ENCODE measurements at places on chromosomes 11 and 22.
A peak's percentile ranks its signal among the peaks of the same experiment; 100 is the strongest.

DNA sequence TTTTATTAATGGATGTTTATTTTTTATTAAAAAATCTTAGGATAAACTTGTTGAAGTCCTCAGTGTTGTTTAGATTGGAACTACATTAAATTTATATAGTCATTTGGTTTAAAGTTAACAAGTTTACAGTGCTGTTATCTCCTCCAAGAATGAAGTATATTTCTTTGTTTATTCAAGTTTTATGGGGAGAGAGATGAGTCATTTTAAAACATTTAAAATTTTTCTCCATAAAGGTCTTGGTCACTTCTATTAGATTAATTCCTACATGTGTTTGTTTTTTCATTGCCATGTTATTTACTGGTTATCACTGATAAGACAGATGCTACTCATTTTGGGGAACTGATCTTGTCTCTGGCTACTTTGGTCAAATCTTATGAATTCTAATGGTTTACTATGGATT is 429.6 kb downstream of the METTL15 start:
- no peak for DNase-seq

DNA sequence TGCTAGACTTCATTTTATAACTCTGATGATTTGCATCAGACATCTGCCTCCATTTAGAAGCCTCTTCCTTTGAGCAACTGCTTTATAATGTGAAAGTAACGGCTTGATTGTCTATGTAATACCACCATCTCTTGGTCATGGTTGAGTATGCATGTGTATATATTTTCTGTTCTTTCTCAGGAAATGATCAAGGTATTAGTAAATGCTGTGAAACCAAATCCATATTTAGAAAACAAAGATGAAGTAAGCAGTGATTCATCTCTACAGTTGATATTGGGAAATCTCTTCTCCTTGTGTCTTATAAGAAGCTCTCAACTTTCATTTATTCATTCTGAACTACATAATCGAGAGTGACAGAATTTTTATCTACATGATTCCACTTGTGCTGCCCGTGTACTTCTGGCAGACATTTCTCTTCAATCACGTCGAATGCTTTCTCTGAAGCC is 104.6 kb upstream of the ANO3 start:
- peak; percentile 3 for DNase-seq

- no peak for DNase-seq
Measured at GRCh38 chr11:130603335-130603906, 155.0 kb downstream of the ADAMTS15 start.

DNA sequence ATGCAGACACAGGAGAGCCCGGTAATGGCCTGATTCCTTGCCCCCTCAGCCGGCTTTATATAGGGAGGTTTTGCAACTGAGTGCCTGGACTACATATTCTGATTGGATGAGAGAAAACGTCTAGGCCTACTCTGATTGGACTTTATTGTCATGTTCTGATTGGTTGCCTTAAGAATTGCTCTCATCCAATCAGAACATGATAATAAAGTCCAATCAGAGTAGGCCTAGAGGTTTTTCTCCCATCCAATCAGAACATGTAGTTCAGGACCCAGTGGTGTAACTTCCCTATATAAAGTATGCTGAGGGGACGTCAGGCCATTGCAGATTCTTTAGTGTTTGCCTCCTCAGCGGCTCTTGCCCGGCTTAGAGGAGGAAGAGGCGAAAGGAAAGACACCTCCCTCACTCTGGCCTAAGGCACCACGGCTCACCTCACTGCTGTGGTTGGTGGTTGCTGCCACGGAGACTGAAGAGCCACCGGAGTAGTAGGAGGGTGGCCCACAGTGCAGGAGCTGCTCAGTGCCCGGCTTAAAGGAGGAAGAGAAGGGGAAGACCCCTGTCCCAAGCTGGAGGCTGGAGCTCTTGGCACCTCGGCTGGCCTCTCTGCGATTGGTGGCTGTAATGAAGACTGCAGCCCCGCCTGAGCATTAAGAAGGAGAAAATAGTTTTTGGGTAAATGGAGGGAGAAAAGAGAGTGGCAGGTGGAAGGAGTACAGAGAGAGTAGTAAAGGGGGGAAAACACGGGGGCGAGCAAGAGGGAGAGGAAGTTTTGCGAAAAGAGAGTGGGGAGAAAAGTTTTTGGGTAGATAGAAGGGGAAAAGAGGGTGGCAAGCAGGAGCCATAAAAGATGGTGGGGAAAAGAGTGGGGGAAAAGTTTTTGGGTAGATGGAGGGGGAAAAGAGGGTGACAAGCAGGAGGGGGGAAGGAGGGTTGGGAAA is 116.7 kb upstream of the SERPIND1 start:
- DNase-seq, result no peak

DNA sequence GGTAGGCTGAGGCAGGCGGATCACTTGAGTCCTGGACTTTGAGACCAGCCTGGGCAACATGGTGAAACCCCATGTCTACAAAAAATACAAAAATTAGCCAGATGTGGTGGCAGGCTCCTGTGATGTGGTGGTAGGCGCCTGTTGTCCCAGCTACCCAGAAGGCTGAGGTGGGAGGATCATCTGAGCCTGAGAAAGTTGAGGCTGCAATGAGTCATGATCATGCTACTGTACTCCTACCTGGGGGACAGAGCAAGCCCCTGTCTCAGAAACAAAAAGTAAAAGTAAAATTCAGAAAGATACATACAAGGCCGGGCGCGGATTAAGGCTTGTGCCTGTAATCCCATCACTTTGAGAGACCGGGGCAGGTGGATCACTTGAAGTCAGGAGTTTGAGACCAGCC is 6.3 kb downstream of the LDHAL6A start:
- DNase-seq, result no peak

GRCh38 chr11:34836958-34837856 is 79.0 kb downstream of the APIP start:
- DNase-seq, result no peak

- DNase-seq, result no peak
Measured at GRCh38 chr11:119712459-119713358, 16.3 kb downstream of the NECTIN1 start.

GRCh38 chr11:12235080-12235479 is 124.7 kb downstream of the MICAL2 start:
- no peak for DNase-seq
